Upper lobe of left lung (tissue), 6 donors: ENCODE measurements at places on chromosomes 7 and 10.

GRCh38 chr7:147279964-147280374 lies 1163.4 kb downstream of the CNTNAP2 start:
- H3K27ac ChIP-seq: no peak overlapping the region
- no peaks in the 10 kb centered on the region for H3K27me3 ChIP-seq
- no peak for DNase-seq
- H3K36me3 ChIP-seq: no peaks in the 10 kb centered on the region
- no peak overlapping the region for H3K4me3 ChIP-seq
- H3K4me1 ChIP-seq: no peaks in the 10 kb centered on the region

GRCh38 chr10:130412317-130412716 lies 276.1 kb downstream of the GLRX3 start:
- H3K36me3 ChIP-seq: no peaks in the 10 kb centered on the region
- no peak for DNase-seq
- no peaks in the 10 kb centered on the region for H3K4me1 ChIP-seq
- no peak overlapping the region for H3K27ac ChIP-seq
- no peaks in the 10 kb centered on the region for H3K27me3 ChIP-seq
- H3K4me3 ChIP-seq: no peak overlapping the region

- no peak overlapping the region for H3K4me3 ChIP-seq
- H3K27ac ChIP-seq: no peak overlapping the region
- H3K4me1 ChIP-seq: no peaks in the 10 kb centered on the region
- no peak for DNase-seq
- H3K27me3 ChIP-seq: no peaks in the 10 kb centered on the region
Measured at GRCh38 chr7:19971956-19972355, 198.5 kb upstream of the TMEM196 start.

DNA sequence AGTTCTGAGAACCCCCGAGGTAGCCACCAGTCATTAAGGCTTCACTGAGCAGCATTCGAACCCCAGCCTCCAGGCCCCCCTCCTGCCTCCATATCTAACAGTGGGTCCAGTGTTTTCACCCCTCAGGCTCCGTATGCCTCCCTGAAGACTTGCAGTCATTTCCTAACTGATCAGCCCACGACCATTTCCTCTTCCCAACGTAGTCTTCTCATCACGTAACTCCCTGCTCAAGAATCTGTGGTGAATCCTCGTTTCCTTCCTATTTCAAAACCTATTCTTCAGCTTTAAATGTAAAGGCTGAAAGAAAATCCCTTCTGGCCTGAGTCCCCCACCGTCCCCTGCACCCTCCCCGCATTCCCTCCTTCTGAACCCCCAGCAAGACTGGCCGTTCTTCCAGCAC lies 21.1 kb downstream of the FRMD4A start:
- H3K36me3 ChIP-seq: no peaks in the 10 kb centered on the region
- H3K27me3 ChIP-seq: no peaks in the 10 kb centered on the region
- DNase-seq: no peak
- H3K4me1 ChIP-seq: no peaks in the 10 kb centered on the region
- no peak overlapping the region for H3K27ac ChIP-seq
- no peak overlapping the region for H3K4me3 ChIP-seq

DNA sequence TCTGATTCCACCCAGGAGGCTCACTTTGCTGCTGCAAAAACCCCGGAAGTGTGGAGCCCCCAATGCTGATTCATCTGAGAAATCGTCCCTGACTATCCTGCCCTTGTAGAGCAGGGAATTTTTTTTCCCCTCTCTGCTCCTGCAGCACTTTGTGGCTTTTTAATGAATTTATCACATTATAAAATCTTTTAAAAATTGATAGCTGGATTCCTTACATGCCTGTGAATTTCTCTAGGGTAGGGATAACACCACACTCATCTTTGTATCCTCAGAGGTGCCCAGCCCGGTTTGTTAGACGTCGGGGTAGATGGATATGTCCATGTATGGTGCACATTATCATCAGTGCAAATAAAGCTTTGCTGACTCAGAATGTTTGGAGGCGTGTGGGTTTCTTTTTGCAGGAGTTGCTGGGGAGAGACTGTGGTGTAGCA lies 185.7 kb downstream of the STK31 start:
- no peak overlapping the region for H3K27ac ChIP-seq
- no peak overlapping the region for H3K4me3 ChIP-seq
- DNase-seq: no peak
- H3K27me3 ChIP-seq: no peaks in the 10 kb centered on the region

- H3K27me3 ChIP-seq: no peaks in the 10 kb centered on the region
- no peak for DNase-seq
- H3K4me3 ChIP-seq: no peak overlapping the region
- H3K27ac ChIP-seq: no peak overlapping the region
Measured at GRCh38 chr10:130338636-130339024, 202.4 kb downstream of the GLRX3 start.

- H3K4me3 ChIP-seq: no peak overlapping the region
- peak overlapping the region; percentile 81 for H3K27ac ChIP-seq
- no peaks in the 10 kb centered on the region for H3K27me3 ChIP-seq
- H3K4me1 ChIP-seq: peaks cover 57% of the 10 kb centered on the region
- H3K36me3 ChIP-seq: no peaks in the 10 kb centered on the region
Measured at GRCh38 chr10:17007418-17007770, 122.2 kb downstream of the CUBN start.

GRCh38 chr10:13771992-13772391 lies 185.2 kb downstream of the PRPF18 start:
- no peak overlapping the region for H3K4me3 ChIP-seq
- no peaks in the 10 kb centered on the region for H3K27me3 ChIP-seq
- peaks cover 4% of the 10 kb centered on the region for H3K4me1 ChIP-seq
- H3K36me3 ChIP-seq: no peaks in the 10 kb centered on the region
- H3K27ac ChIP-seq: no peak overlapping the region

DNA sequence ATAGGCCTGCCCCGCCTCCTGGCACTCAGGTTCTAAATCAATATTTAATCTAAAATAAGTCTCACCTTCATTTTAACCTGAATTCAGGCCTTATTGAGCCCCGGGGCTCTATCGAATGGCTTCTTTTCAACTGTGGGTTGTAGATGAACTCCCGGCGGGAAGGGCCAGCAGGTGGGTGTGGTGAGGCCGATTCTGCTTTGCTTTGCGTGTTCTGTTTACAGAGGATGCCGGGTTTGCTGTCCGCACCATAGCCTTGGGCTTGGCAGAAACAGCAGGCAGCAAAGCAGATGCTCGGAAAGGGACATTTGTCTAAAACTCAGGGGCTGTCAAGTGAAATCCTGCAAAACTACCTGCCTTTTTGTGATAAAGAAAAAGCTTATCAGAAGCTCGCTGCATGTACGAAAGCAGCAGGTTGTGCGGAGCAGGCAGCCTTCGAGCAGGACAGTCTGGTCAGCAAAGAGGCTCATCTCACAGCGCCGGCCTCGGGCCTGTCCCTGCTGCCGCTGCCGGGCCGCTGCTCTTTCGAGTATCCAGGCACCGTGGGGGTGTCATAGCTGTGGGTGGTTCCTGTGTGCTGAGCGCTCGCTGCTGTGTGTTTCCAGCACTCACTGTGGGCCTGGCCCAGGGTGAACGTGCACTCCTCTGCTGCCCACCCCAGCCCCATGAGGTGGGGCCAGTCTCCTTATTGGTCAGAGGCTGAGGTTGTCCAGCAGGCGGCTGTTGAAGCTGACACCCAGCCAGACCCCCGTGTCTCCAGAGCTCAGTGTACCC lies 434.8 kb upstream of the FOXK1 start:
- H3K36me3 ChIP-seq: no peaks in the 10 kb centered on the region
- H3K27ac ChIP-seq: no peak overlapping the region
- no peak overlapping the region for H3K4me3 ChIP-seq
- no peaks in the 10 kb centered on the region for H3K4me1 ChIP-seq
- peak; percentile 52 for DNase-seq
- no peaks in the 10 kb centered on the region for H3K27me3 ChIP-seq

- H3K4me3 ChIP-seq: no peak overlapping the region
- H3K36me3 ChIP-seq: peaks cover under 1% of the 10 kb centered on the region
- peaks cover 24% of the 10 kb centered on the region for H3K4me1 ChIP-seq
- H3K27me3 ChIP-seq: no peaks in the 10 kb centered on the region
Measured at GRCh38 chr7:92768501-92769393, 67.6 kb downstream of the CDK6 start.

DNA sequence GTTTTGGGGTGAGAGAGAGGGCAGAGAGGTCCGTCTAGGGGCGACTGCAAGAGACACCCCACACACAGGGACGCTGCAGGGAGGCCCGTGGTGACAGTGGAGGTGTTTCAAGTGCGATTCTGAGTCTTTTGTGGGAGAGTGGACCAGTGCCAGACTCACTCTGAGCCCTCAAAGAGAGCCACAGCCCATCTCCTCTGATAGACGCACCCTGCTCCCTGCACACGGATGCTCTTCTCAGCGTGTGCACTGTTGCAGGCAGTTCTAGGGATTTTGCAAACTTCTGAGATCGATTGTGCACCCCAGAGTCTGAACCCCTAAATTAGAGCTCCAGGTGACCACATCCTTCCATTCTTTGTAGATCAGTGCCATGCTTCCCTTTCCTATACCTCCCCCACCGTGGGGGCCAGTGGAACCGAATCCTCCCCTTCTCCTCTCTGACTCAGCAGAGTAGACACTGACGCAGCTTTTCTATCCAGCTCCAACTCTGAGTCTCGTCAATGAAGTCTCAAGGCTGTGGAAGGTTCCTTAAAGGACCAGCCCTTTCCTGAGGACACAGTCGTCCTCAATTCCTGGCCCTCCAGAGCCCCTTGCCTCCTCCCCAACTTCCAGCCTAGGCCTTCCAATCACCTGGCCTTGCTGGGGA lies 83.8 kb downstream of the TMEM130 start:
- no peak for DNase-seq
- H3K27ac ChIP-seq: no peak overlapping the region
- no peak overlapping the region for H3K4me3 ChIP-seq
- no peaks in the 10 kb centered on the region for H3K4me1 ChIP-seq
- no peaks in the 10 kb centered on the region for H3K27me3 ChIP-seq

GRCh38 chr10:112721080-112721698 lies 228.9 kb upstream of the TCF7L2 start:
- H3K4me1 ChIP-seq: no peaks in the 10 kb centered on the region
- no peak for DNase-seq
- H3K27me3 ChIP-seq: no peaks in the 10 kb centered on the region
- no peak overlapping the region for H3K27ac ChIP-seq
- H3K4me3 ChIP-seq: no peak overlapping the region

GRCh38 chr7:30093420-30093952 lies 41.3 kb upstream of the MTURN start:
- H3K4me1 ChIP-seq: no peaks in the 10 kb centered on the region
- no peak overlapping the region for H3K27ac ChIP-seq
- no peak for DNase-seq
- H3K4me3 ChIP-seq: no peak overlapping the region
- H3K27me3 ChIP-seq: no peaks in the 10 kb centered on the region
- H3K36me3 ChIP-seq: no peaks in the 10 kb centered on the region

DNA sequence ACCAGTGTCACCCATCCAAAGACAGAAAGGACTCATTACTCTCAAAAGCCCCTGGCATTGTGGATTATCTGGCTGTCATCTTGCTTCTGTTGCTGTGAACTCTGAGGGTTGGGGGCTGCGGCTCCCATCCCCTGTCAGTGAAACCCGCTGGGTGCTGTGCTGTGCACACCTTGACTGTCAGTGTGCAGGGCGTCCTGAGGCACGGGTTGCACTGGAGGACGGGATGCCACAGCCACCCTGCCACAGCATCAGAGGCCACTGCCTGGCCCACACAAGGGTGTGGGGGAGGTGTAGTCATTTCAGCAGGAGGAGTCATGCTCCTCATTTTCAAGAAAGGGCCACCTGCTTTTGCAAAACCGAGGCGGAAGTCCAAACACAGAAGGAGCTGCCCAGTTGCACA lies 245.8 kb downstream of the GLRX3 start:
- peak; percentile 4 for DNase-seq
- H3K27me3 ChIP-seq: no peaks in the 10 kb centered on the region
- H3K4me1 ChIP-seq: no peaks in the 10 kb centered on the region
- no peak overlapping the region for H3K4me3 ChIP-seq

GRCh38 chr10:131352765-131353290 lies 41.3 kb upstream of the TCERG1L start:
- no peak overlapping the region for H3K27ac ChIP-seq
- no peaks in the 10 kb centered on the region for H3K36me3 ChIP-seq
- no peak overlapping the region for H3K4me3 ChIP-seq
- no peak for DNase-seq
- H3K27me3 ChIP-seq: no peaks in the 10 kb centered on the region

GRCh38 chr10:112265745-112266144 lies 17.5 kb upstream of the TECTB start:
- H3K27me3 ChIP-seq: no peaks in the 10 kb centered on the region
- H3K4me1 ChIP-seq: peaks cover 15% of the 10 kb centered on the region
- H3K4me3 ChIP-seq: no peak overlapping the region
- no peaks in the 10 kb centered on the region for H3K36me3 ChIP-seq

DNA sequence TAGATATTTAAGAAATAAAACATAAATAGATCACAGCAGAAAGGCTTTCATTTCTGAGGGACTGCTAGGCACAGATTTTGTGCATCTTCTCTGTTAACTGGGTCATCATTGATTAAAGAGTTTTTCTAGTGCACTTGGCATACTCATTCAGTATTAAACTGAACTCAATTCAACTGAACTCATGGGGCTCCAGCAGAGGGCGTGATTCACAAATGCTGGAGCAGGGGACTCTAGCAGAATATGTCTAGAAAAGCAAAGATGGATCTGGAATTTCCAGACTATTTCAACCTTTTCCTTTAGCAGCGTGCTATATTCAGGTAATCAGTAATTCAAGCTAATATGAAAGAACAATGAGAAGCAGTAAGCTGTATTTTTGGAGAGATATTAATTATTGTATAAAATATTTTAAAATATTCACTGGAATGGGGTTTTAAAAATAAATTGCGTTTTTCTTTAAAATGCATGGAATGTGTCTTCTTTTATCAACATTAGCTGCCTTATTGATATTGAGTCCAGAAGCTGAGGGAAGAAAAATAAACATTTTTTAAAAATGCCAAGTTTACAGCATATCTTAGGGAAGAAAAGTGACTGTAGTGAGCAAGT lies 296.8 kb upstream of the CACNA2D1 start:
- no peak overlapping the region for H3K27ac ChIP-seq
- no peaks in the 10 kb centered on the region for H3K4me1 ChIP-seq
- H3K27me3 ChIP-seq: no peaks in the 10 kb centered on the region
- no peak overlapping the region for H3K4me3 ChIP-seq
- no peaks in the 10 kb centered on the region for H3K36me3 ChIP-seq

GRCh38 chr10:13944823-13945222 lies 358.1 kb downstream of the PRPF18 start:
- H3K4me3 ChIP-seq: no peak overlapping the region
- DNase-seq: no peak
- H3K27me3 ChIP-seq: no peaks in the 10 kb centered on the region
- peaks cover 9% of the 10 kb centered on the region for H3K4me1 ChIP-seq
- no peaks in the 10 kb centered on the region for H3K36me3 ChIP-seq

DNA sequence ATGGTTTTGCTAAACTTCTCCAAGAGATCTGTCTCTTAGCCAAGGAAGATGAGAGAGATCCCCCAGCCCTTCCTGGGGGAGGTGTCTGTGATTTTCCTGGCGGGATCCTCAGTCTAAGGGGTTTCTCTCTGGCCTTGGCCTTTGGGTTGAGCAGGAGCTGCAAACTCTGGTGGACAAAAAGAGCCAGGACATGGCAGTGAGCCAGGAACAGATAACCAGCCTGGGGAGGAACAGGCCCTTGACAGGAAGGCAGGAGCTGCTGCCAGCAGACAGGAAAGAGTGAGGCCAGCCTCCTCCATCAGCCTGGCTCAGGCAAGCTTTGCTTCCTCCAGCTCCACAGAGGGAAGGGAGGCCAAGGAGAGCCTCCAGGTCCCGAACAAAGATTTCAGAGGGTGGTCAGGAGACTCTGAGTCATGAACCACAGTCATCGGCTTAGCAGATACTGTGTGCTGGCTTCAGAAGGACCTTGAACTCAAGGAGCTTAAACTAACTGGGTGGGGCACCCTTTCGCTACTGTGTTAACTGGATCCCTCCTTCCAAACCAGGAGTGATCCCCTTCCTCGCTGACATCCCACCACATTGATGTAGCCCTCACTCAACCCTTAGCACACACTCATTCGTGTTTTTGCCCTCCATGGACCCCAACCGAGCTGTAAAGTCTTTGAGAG lies 34.7 kb downstream of the DDIT4 start:
- H3K4me1 ChIP-seq: peaks cover 46% of the 10 kb centered on the region
- H3K36me3 ChIP-seq: no peaks in the 10 kb centered on the region
- no peak overlapping the region for H3K4me3 ChIP-seq
- no peak for DNase-seq
